A549 treated with AZD2906 at 1 μM for 4 hours (cell line): ENCODE measurements at places on chromosomes 1 and 21. TPM values are rescaled to one million over a fixed set of nuclear protein-coding genes. Genes with fewer than 3 reads are reported as not detected.

The HAPLN2 gene
- 0.13 to 0.29 TPM (median 0.20 TPM) in 4 of 5 replicates, not detected in the other for total RNA-seq

The HPCAL4 gene
- total RNA-seq, result 0.21 to 0.27 TPM (median 0.23 TPM) in 5 replicates

The LRRC38 gene
- total RNA-seq, result 0.05 to 0.11 TPM (median 0.09 TPM) in 5 replicates

The OR2L13 gene
- not detected in 5 replicates for total RNA-seq

The NTMT2 gene
- total RNA-seq, result not detected in 5 replicates

The HPCA gene
- total RNA-seq, result 0.11 to 0.66 TPM (median 0.44 TPM) in 5 replicates

The VWA5B1 gene
- not detected in 5 replicates for total RNA-seq

The LENEP gene
- total RNA-seq, result not detected in 5 replicates

The LCE6A gene
- total RNA-seq, result not detected in 5 replicates

The GUCA2A gene
- 0.13 TPM in 1 of 5 replicates, not detected in the others for total RNA-seq

The GBP2 gene
- total RNA-seq, result 0.59 to 1.3 TPM (median 0.65 TPM) in 5 replicates

The GUCA2B gene
- total RNA-seq, result 0.20 to 0.49 TPM (median 0.37 TPM) in 5 replicates

The AJAP1 gene
- not detected in 5 replicates for total RNA-seq

The IPP gene
- 4.0 to 4.9 TPM (median 4.4 TPM) in 5 replicates for total RNA-seq

The CD5L gene
- not detected in 5 replicates for total RNA-seq

The ALX3 gene
- total RNA-seq, result not detected in 5 replicates

The CREB3L4 gene
- total RNA-seq, result 9.0 to 10.8 TPM (median 10.0 TPM) in 5 replicates

The XCL2 gene
- total RNA-seq, result not detected in 5 replicates

The CD1D gene
- total RNA-seq, result 0.03 to 0.05 TPM (median 0.04 TPM) in 4 of 5 replicates, not detected in the other

The MKNK1 gene
- total RNA-seq, result 16.8 to 20.8 TPM (median 17.8 TPM) in 5 replicates

The TSPAN1 gene
- total RNA-seq, result 1.5 to 3.8 TPM (median 2.6 TPM) in 5 replicates

The PALMD gene
- 0.21 to 0.30 TPM (median 0.25 TPM) in 5 replicates for total RNA-seq

The RAVER2 gene
- total RNA-seq, result 3.9 to 4.7 TPM (median 4.3 TPM) in 5 replicates

The LMOD1 gene
- not detected in 5 replicates for total RNA-seq

The S100A9 gene
- total RNA-seq, result 0.45 to 0.90 TPM (median 0.59 TPM) in 5 replicates

The SH3D21 gene
- 2.0 to 3.4 TPM (median 2.6 TPM) in 5 replicates for total RNA-seq

The DSCAM gene
- total RNA-seq, result not detected in 5 replicates

The KCNJ9 gene
- not detected in 5 replicates for total RNA-seq

The NUP210L gene
- not detected in 5 replicates for total RNA-seq

The NEGR1 gene
- not detected in 5 replicates for total RNA-seq

The CNTN2 gene
- 0.02 to 0.07 TPM (median 0.03 TPM) in 4 of 5 replicates, not detected in the other for total RNA-seq

The OR2T11 gene
- not detected in 5 replicates for total RNA-seq

The CELA2A gene
- total RNA-seq, result not detected in 5 replicates

The DCST1 gene
- 0.05 to 0.07 TPM in 2 of 5 replicates, not detected in the others for total RNA-seq

The ERICH3 gene
- not detected in 5 replicates for total RNA-seq

The BTBD19 gene
- 1.5 to 2.6 TPM (median 2.4 TPM) in 5 replicates for total RNA-seq

The PIGR gene
- 0.01 to 0.02 TPM in 2 of 5 replicates, not detected in the others for total RNA-seq
